ENCODE measurements at places on chromosomes 1 and 21.
A peak's percentile ranks its signal among the peaks of the same experiment; 100 is the strongest.

DNA sequence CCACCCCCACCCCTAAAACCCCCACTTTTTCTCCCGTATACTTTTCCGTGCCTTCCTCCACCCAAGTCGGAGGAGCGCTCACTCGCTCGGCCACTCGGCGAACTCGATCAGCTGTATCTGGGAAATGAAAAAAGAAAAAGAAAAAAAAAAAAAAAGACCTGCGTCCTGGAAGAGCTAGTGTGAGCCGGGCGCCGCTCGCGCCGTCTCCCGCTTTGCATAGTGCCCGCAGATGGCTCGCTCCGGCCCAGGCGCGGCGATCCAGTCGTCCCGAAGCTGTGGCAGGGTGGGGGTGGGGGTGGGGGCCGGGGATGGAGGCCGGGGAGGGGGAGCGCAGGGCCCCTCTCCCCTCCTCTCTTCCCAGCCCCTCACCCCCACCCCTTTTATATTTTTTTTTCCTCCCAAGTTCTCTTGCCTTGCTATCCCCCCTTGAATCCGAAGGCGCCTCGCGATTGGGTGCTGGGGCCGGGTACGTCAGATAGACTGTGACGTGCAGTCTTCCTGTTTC lies 299 bp upstream of the PROX1 start:
- peak; percentile 30 for DNase-seq

DNA sequence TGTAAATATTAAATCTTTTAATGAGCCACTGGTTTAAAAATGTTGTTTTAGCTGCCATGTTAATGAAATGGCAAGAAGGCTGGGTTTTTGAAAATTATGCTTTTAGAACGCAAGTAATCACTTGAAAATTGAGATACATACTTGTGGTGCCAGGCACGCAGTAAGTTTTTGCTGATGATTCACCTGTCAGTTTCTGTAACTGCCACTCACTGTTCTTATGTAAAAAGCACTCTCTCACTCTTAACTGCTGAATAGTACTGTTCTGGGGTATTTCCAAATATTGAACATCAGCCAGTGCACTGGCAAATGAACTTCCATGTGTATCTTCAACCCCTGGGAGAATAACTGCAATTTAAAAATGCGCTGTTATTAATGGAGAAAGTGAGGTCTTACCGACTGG lies 17.9 kb downstream of the LGALS8 start:
- DNase-seq, result no peak

DNA sequence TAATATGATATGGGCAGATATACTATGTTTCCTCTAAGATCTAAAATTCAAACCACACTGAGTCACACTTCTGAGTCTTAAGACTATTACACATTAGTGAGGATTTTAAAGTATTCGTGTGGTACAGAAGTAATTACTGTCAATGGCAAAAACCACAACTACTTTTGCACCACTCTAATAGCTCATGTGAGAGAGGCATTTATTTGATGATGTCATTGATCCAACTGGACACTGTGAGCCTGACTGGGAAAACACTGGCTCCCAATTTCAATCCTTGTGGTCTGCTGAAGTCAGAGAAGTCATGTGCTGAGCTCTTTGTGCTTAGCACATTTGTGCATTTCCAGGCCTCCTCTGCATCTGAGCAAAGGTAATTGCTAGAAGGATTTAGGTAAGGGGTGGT lies 377.8 kb downstream of the USH2A start:
- no peak for DNase-seq

- no peak for DNase-seq
Measured at GRCh38 chr1:208048904-208049303, 138.0 kb upstream of the CD34 start.

DNA sequence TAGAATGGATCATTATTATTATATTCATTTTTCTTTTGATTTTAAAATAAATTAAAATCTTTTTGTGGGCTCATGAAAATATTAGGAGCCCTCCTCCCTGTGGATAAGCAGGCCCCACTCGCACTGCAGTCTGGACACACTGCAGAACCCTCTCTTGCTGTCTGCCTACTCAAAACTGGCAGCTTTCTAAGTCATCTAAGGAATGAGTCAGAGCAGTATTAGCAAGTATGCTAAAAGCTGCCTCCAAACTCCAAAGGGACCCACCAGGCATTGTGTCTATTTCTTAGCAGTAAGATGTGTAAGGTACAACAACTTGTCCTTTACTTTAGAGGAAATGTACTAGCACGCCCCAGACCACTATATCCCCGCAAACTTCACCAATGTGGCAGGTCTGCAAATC lies 108.8 kb downstream of the SYF2 start:
- no peak for DNase-seq

- DNase-seq, result peak; percentile 44
Measured at GRCh38 chr1:84853741-84854721, 39.0 kb downstream of the LPAR3 start.

DNA sequence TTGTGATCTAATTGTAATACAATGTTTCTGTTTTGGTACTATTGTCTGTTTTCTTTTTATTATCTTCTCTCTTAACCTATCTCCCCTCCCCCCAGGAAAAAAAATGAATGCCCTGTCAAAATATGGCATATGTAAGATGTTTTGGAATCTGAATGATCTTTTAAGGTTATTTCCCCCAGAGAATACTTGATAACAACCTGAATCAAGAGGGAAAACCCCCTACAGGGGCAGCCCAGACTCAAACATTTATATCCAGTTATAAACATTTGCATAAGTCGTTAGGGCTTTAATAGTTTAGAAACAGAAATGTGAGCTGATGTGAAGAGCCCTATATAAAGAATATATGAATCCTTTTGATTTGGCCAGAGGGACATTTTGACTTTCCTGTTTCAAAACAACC lies 169.5 kb downstream of the VAV3 start:
- no peak for DNase-seq

GRCh38 chr1:43834280-43835081 lies 99.1 kb upstream of the ARTN start:
- DNase-seq, result no peak

DNA sequence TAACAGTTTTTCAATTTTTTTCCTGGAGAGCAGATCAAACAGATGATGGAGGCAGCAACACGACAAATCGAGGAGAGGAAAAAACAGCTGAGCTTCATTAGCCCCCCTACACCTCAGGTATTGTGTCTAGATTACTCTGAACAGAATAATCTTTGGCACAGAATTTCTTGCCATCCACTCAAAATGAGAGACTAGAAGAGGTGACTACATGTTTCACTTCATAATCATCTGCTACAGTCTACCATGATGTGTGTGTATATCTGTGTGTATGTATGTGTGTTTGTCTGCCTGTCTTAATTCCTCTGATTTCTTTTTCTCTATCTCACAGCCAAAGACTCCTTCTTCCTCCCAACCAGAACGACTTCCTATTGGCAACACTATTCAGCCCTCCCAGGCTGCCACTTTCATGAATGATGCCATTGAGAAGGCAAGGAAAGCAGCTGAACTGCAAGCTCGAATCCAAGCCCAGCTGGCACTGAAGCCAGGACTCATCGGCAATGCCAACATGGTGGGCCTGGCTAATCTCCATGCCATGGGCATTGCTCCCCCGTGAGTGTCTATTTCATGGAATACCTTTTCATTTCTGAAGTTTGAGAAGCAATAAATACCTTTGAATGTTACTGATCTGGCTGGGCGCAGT lies 11.4 kb downstream of the PRPF3 start:
- no peak for DNase-seq

- no peak for DNase-seq
Measured at GRCh38 chr1:55650444-55650843, 435.3 kb upstream of the USP24 start.

GRCh38 chr1:83571536-83571935 lies 427.4 kb downstream of the TTLL7 start:
- no peak for DNase-seq

GRCh38 chr1:201318504-201319340 lies 35.4 kb downstream of the PKP1 start:
- DNase-seq, result no peak
